Stimulated activated CD4-positive, alpha-beta T cell treated with anti-CD3 and anti-CD28 coated beads, Interleukin-2, amount 100 ng/mL, for 48 hours (primary cell): ENCODE measurements at places on chromosomes 6 and 20.

- DNase-seq = no peak
Observed at GRCh38 chr20:62617711-62618483, 24.4 kb upstream of the SLCO4A1 start.

DNA sequence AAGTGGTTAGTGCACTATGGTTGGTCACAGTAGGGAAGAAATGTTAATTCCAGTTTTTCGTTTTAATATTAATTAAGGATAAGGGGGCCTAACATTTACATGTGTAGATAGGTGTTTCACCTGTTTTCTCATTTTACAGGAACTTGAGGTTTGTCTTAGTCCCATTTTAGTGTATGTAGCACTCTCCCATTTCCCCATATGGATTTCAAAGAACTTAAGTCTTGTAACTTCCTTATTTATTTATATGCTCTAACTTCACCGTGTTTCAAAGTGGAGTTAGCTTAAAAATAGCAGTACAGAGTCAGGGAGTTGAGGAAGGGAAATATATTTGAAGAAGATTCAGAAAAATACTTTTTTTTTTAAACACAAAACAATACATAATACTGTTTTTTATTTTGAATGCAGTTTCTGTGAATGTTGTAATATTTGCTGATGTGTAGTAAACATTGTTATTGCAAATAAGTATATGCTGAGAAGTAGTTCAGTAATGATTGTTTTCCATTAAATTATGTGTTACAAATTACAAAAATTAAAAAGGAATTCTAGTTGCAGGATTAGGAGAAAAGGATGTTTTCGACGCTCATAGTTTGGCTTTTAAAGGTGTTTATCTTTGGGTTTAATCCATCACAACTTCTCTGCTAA, 3.5 kb downstream of the SCAF8 start:
- DNase-seq = no peak

- no peak for DNase-seq
Observed at GRCh38 chr20:37201827-37202162, 22.4 kb upstream of the MROH8 start.

DNA sequence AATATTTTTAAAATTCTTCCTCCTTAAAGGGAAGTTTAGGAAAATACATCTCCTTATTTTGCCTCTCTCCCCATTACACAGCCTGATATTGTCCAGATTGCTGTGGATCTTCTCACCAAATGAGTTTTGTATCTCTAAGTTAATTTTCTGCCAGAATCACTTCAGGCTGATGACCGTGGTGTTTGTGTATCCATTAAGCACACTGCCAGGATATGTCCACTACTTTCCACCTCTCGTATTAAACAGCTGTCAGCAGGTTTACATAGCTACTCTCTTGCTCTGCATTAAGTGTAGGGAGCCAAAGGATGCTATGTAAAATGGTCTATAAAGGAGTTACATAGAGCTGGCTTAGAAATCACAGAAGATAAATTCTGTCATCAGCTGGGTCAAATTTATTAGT, 201.1 kb downstream of the ZFAND3 start:
- no peak for DNase-seq

- DNase-seq = peak; percentile 10
Observed at GRCh38 chr6:43052842-43053544, 658 bp downstream of the CUL7 start.

- DNase-seq = no peak
Observed at GRCh38 chr20:38584099-38584763, 3.2 kb downstream of the ADIG start.

DNA sequence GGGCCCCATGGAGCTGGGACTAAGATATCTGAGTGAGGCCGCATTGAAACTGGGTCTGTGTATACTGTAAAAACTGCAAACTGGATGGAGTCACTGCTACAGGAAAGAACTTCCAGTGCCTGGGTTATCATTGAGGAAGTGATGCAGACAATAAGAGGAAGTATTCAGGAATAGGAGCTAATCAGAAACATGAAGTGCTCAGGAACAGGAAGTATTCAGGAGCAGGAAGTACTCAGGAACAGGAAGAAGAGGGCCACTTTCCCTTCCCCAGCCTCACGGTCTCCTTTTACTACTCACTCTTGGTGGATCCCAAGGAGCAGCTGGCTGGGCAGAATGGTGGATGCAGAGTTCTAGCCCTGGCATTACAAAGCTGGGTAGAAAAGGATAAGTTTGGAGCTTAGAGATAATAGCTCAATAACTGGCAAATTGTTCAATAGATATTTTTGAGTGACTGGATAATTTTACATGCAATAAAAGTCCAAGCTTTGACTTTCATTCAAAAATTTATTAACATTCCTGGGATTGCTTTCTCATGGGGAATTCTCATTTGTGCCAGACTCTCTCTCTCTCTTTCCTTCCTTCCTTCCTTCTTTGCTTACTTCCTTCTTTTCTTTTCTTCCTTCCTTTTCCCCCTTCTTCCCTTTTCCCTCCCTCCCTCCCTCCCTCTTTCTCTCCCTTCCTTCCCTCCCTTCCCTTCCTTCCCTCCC, 82.2 kb upstream of the PAX1 start:
- DNase-seq = no peak

DNA sequence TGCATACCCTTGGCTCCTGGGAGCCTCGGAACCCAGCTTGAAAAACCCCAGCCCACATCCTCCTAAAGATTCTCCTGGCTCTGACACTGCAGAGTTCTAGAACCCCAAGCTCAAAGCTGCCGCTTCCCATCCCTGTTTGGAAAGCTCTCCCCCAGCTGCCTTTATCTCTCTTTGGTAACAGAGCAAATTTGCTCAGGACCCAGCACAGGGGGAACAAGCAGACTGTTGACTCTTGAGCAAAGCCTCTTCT, 38.9 kb downstream of the HNF4A start:
- DNase-seq = no peak

DNA sequence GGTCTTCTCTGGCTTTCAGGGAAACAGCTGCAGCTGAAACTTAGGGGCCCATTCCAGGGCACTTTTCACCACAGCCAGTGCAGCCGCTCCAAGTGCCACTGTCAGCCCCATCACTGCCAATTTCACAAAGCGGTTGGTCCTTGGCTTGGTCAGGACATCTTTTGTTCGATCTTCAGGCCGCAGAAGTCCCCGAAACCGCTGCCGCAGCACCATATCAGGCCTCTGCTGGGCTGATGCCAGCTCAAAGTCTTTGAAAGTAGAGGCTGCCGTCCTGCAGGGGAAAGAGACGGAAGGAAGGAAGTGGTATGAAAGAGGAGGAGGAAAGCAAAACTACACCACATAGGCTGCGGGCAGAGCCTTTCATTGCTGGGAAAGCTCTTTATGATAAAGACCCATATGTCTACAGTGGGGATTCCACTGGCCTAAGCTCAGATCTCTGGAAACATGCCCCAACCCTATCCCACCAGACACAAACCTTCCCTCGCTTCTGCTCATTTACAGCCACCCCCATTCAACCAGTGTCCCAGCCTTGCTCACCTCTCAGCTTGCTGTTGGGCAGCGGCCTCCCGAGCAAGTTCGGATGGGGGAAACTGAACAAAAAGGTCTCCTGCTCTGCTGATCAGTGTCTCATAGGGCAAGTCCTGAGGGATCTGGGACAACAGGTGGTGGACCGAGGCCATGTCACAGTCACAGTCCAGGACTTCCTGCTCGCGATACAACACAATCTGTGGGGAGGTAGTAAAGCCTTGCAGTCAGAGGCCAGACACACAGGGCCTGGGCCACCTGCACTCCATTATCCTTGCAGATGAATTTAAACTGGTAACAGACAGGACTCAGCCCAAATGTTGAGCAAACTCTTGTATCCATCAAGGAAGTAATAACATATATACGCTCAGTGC, 23.5 kb downstream of the TBC1D20 start:
- DNase-seq = peak; percentile 28

GRCh38 chr20:47252879-47253307, 103.6 kb downstream of the ZMYND8 start:
- no peak for DNase-seq

- DNase-seq = no peak
Observed at GRCh38 chr6:104957301-104958177, 632 bp downstream of the LIN28B start.

DNA sequence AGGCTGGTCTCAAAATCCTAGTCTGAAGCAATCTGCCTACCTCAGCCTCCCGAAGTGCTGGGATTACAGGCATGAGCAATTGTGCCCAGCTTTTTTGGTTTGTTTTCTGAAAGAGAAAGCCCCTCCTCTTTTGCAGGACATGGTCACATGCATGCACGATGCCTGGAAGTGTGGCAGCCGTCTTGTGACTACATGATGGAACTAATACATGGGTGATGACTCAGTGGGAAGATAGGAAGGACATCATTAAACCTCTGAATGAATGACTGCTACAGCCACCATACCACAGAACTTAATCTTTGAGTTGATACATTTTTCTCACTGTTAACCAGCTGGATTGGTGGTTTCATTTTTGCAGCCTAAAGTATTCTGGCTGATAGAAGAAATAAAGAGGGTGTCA, 13.4 kb upstream of the CTNNBL1 start:
- DNase-seq = no peak

DNA sequence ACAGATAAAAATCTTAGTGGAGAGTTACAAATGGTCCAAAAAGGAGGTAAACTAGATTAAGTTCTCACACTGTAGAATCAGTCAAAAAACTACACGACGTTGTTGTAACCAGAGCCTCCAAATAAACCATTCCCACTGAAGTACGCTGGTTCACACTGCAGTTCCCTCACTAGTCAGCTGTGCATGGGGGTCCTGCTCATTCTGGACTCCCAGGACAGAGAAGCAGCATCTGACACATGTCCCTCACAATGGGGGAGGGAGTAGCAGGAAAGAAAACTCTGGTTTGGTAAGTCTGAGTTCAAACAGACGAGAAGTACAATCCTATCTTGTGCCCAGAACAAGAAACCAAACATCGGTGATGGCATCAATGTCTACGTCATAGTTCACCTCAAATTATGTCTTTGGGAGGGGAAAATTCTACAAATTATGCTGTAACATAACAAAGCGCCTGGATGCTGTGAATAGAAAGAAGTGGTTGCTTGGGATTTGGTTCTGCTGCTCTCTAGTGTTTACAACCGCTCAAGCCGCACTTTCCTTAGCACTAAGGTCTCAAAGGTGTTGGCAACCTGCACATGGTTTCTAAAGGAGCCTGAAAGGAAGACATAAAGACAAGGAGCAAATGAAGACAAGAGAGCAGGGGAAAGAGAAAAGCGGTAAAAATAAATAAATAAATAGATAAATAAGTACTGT, 208.0 kb downstream of the GMDS start:
- DNase-seq = no peak

- no peak for DNase-seq
Observed at GRCh38 chr6:83169511-83169910, 23.6 kb downstream of the PGM3 start.

- no peak for DNase-seq
Observed at GRCh38 chr20:17681726-17682102, 328 bp downstream of the RRBP1 start.

DNA sequence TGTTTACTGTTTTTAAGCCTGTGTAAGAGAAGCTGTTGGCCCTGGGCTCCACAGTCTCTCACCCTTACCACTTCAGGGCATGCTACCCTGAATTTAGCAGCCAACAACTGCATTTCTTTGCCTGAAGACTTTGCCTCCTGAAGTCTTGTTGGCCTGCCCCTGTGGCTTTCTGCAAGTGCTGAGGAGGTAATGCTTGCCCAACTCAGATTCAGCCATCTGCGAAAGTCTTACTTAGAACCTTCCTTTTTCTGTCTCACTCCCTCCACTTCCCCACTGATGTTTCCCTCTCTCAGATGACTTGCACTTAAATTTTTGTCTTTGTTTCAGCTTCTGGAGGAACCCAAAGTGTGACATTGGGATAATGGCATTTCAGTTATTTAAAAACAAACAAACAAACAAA, 11.8 kb upstream of the IBTK start:
- DNase-seq = no peak

- no peak for DNase-seq
Observed at GRCh38 chr6:51753635-51754034, 333.8 kb downstream of the PKHD1 start.
